NCI-H1417 (cell line): ENCODE measurements at places on chromosomes 7 and 10.
A peak's percentile ranks its signal among the peaks of the same experiment; 100 is the strongest.

DNA sequence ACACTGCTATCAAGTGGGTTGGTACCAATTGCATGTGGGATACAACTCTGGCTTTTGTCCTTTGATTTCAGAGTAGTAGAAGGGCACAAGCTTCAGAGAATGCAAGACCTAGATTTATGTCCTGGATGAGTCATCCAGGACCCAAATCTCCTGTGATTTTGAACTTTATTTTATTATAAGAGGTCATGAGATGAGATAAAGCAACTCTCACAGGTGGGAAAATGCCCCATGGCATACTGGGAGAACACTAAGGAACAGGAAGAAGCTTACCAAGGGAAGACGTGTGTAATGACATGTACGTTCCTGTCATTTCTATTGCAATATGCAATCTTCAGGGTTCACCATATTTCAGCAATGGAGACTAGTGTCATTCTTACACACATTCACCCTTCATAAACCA, 966 bp downstream of the MALRD1 start:
- no peak for DNase-seq

GRCh38 chr7:133910761-133911160, 216.4 kb upstream of the LRGUK start:
- DNase-seq: peak; percentile 87

DNA sequence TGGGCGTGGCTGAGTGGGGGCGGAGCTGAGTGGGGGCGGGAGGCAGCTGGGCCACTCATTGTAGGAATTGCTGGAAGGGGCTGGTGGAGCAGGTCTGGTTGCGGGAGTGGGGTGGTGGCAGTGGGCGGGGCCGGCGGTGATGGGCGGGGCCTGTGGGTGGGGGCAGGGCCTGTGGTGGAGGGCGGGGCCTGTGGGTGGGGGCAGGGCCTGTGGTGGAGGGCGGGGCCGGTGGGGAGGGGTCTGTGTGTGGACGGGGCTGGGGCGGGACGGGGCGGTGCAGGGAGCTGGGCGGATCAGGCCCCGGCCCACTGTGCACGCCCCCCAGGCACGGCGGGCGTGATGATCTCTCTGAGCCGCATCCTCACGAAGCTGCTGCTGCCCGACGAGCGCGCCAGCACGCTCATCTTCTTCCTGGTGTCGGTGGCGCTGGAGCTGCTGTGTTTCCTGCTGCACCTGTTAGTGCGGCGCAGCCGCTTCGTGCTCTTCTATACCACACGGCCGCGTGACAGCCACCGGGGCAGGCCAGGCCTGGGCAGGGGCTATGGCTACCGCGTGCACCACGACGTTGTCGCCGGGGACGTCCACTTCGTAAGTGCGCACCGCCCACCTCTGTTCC, 14.0 kb downstream of the SLC29A4 start:
- no peak for DNase-seq

GRCh38 chr10:27820637-27821036, 75.0 kb upstream of the MKX start:
- no peak for DNase-seq

- DNase-seq: no peak
These were observed 435.8 kb upstream of the AKR1E2 start for GRCh38 chr10:4390219-4390618.

DNA sequence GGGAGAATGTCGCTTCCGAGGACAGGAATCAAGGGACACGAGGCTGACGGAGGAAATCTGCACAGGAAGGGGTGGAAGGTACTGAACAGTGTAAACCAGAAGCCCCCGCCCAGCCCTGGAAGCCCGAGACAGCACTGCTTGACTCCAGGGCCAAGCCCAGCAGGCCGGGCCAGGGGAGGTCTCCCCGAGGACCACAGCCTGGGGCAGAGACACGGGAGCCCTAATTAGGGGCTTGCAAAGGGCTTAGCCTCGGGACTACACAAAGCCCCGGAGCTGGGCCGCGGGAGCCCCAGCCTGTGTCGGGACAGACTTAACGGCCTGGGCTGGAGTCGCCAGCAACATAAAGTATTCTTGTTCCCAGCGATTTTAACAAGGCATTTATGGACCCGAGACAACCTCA, 50.8 kb downstream of the OAT start:
- no peak for DNase-seq

DNA sequence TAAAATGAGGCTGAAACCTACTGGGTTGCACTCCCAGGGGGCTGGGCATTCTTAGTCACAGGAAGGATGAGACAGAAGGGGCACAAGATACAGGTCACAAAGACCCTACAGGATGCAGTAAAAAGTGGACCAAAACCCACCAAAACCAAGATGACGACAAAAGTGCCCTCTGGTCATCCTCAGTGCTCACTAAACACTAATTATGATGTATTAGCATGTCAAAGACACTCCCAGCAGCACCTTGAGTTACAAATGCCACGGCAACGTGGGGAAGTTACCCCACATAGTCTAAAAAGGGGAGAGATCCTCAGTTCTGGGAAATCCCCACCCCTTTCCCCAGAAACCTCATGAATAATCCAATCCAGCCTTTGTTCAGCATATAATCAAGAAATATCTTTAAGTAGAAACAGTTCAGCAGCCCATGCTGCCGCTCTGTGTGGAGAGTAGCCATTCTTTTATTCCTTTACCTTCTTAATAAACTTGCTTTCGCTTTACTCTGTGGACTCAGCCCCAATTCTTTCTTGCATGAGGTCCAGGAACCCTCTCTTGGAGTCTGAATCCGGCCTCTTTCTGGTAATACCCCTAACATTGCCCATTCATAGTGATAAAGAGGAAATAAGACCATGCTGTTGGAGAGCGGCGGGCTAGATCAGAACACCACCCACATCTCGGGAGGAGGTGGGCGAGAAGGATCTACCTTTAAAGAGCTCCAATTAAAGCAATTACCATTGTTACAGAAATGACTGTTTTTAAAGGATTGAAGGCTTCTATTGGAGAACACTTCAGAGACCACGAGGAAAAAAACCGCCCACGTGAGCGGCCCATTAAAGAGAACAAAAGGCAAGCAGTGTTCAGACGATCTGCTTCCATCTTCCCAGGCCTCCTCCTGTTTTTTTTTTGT, 170.9 kb downstream of the USP6NL start:
- peak; percentile 4 for DNase-seq
